ENCODE measurements at places on chromosomes 16 and 17.

DNA sequence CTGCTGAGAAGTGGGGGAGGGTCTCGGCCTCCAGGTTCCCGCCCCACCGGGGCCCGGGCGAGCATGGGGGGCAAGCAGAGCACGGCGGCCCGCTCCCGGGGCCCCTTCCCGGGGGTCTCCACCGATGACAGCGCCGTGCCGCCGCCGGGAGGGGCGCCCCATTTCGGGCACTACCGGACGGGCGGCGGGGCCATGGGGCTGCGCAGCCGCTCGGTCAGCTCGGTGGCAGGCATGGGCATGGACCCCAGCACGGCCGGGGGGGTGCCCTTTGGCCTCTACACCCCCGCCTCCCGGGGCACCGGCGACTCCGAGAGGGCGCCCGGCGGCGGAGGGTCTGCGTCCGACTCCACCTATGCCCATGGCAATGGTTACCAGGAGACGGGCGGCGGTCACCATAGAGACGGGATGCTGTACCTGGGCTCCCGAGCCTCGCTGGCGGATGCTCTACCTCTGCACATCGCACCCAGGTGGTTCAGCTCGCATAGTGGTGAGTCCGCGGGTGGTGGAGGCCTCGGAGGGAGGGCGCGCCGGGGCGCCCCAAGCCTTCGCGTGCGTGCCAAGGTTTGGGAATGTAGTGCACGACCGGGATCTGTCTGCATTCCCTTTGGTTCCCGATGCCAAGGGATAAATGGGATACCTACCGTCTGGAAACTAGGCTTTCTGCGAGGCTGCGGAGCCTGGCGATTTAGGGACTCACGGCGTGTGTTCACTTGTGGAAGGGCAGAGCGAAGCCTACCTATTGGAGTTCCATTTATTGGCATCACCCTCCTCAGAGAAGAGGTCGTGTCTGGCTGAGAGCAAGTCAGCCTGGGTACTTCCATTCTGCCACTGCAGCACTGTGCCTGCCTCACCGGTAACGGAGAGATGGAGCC, 1.0 kb downstream of the ZNRF1 start:
- DNase-seq, result peak; percentile 90

DNA sequence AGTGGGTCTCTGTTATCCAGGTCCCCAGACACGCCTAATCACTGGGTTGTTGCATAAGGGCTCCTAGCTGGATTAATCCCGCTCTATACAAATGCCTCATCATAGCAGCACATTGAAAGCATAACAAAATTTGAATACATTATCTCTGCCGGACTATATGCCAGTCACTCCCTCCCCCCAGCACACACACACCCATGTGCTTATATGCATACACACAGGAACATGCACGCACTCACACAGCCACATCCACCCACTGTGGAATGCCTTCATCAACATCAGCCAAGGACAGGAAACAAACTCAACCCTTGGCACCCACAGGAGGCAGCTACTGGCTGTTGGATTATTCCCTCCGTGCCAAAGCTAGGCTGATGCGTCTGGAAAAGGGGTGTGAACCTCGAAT, 3.5 kb upstream of the CDH13 start:
- no peak for DNase-seq

DNA sequence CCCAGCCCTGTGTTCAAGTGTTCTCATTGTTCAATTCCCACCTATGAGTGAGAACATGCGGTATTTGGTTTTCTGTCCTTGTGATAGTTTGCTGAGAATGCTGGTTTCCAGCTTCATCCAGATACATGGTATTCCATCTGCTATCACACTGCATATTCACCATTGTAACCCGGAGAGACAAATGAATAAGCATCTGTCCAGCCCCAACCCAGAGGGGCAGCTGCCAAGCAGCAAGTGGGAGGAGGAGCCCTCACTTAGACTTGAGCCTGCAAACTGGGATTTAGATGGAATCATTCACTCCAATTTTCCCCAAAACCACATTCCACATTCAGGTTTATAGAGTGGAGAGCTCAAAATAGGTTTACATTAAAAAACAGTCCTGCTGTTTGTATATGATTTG, 41.6 kb downstream of the SHISA6 start:
- DNase-seq, result no peak

DNA sequence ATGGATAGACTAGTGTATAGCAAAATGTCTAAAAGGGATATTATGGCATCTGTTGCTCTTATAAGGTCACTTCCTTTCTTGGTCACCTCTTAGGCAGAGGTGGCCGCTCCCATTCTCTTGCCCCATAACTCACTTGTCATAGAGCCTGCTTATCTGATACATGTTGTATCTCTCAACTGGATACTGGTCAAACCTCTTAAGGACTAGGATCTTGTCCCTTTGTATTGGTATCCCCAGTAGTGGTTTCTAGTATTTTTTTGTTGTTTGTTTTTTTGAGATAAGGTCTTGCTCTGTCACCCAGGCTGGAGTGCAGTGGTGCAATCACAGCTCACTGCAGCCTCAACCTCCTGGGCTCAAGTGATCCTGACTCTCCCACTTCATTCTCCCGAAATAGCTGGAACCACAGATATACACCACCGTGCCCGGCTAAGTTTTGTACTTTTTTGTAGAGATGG, 27.0 kb downstream of the ZSWIM7 start:
- DNase-seq, result no peak

- no peak for DNase-seq
Measured at GRCh38 chr16:88508868-88509748, 56.0 kb downstream of the ZFPM1 start.

GRCh38 chr17:56158344-56158743, 5.1 kb downstream of the ANKFN1 start:
- DNase-seq, result no peak

DNA sequence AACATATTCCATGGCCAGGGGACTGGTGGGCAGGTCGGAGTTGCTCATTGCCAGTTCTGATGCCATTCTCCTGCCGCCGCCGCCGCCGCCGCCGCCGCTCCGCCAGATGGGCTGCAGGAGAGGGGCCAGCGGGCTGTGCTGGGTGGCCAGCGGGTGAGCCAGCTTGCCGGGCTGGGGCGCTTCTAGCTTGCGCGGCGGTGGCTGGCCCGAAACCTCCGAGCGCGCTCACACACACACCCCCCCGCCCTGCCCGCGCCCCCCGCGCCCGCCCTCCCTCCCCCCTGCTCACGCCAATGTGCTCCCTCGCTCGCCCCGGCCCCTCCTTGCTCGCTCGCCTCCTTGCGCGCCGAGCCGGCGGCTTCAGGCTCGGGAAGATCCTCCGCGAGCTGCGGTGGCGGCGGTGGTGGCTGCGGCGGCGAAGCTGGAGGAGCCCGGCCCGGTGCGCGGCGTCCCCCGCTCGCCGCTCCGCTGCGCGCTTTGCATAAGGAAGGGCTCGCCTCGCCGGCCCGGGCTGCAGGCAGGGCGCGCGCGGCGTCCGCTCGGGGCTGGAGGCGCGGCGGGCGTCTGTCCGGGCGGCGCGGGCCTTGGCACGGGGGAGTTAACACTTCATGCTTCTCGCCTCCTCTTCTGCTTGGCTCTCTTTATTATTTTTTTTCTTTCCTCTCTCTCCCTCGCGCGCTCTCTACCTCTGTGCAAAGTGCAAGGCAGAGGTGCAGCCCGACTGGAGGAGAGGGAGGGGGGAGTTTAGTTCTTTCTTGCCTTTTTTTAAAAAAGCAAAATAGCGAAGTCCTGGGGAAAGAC, 500 bp downstream of the MAF start:
- peak; percentile 84 for DNase-seq

GRCh38 chr16:1225051-1225451, at the start of gene TPSG1:
TPSG1 (minus strand) TSS chr16:1225268; CDS start chr16:1225252, 16 bp downstream.
- DNase-seq, result no peak

GRCh38 chr17:65711671-65712276, 150.3 kb upstream of the AXIN2 start:
- DNase-seq, result no peak

DNA sequence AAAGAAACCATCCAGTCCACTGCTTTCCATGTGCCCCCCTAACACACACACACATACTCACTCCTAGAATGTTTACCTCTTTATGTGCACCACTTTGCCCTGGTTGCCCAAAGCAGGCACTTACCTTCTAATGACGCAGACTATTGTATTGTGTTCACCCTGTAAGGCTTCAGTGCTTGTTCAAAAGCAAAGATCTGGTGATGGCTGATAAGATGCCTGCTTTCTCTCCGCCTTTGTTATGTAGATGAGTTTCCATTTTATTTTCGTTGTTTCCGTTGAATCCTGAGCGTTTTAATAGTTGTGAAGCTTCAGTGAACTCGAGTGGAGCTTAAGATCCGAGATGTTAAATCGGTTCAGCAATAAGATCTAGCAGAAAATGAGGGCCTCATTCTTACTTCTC, 452.7 kb downstream of the TMEM114 start:
- DNase-seq, result no peak

GRCh38 chr17:8806926-8807550, 7.9 kb upstream of the MFSD6L start:
- DNase-seq, result peak; percentile 51

DNA sequence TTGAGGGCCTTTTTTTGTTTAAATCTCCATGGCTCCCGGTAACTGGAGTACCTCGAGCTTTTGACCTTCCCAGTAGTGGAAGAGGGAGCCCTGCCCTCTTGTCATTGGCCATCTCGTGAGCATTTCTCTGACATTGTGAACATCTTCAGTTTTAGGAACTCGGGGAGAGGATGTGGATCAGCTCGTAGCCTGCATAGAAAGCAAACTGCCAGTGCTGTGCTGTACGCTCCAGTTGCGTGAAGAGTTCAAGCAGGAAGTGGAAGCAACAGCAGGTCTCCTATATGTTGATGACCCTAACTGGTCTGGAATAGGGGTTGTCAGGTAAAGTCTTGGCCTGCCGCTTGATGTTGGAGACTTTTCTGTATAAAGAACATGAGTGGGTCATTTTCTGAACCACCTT, 24.3 kb downstream of the NTAN1 start:
- DNase-seq, result no peak

GRCh38 chr17:58310511-58311428, 17.8 kb downstream of the TSPOAP1 start:
- no peak for DNase-seq

DNA sequence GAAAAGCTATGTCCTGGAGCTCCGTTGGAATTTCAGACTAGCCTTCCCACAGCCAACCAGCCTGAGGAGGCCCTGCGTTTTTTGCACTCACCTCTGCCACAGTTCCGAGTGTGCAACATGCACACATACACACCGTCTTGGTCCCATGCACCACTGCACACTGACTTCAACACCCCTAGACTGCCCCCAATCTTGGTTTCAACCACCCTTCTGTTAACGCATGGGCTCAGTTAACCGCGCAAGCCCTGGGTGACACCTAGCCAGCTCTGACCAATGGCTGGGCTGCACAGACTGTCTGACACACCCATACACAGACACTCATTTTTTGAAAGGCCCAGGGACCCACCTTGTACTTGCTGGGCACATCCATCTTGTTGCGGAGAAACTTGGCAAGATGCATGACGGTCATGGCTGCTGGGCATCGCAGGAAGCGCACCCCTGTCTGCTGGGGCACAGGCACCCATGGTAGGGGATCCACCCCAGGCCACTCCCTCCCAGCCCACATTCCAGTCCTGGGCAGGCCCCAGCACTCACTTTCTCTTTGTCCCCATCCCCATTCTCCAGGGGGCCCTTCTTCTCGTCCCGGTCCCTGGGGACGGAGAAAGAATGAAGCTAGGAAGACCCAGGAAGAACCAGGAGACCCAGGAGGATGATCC, 8.0 kb downstream of the CISD3 start:
- no peak for DNase-seq

- no peak for DNase-seq
Measured at GRCh38 chr16:49547448-49547847, 173.8 kb downstream of the C16orf78 start.

- no peak for DNase-seq
Measured at GRCh38 chr17:14050616-14051015, 18.7 kb upstream of the COX10 start.

- peak; percentile 57 for DNase-seq
Measured at GRCh38 chr17:35766903-35767510, 6.3 kb downstream of the C17orf50 start.

- no peak for DNase-seq
Measured at GRCh38 chr17:77611791-77612502, 346.6 kb upstream of the TNRC6C start.

DNA sequence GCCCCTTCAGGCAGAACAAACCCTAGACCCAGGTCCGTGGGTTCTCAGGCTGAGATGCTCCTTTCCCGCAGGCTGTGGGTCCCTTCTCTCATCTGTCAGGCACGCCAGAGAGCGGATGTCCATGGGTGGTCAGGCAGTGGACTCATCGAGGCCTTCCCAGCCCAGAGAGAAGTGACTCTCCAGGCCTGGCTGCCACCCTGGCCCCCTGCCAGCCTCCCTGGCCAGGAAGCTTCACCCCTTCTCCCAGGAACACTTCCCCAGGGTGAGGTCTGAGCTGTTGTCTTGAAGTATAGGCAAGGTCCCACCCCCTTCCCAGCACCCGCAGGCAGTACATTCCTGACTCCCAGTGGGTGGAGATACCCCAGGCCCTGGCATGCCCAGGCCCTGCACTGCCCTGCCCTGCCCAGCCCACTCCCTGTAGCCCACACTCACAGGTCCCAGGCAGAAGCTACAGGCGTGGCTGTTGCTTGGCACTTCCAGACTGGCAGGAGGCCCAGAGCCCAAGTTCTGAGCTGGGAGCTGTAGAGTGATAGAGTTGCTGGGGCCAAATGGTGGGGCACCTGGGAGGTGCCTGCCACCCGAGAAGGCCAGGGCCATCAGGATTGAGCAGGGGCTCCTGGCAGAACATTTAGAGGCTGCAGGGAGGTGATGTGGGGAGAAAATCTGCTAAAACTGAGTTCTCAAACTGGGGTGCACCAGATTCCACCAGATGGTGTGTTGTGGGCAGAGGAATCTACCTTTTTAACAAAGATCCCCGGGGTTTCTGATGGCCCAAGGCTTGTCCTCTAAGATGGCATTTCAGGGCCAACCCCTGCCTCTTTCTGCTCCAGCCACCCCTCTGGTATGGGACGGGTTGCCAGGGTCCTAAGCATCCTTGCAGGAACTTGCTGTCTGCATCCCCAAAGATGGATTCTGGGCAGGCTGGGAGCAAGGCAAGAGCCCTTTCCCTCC, 6.7 kb downstream of the ITGA3 start:
- DNase-seq, result peak; percentile 56

- no peak for DNase-seq
Measured at GRCh38 chr17:35218915-35219314, 24.0 kb upstream of the SLFN5 start.

- no peak for DNase-seq
Measured at GRCh38 chr16:89944773-89945172, 3.8 kb upstream of the DEF8 start.

DNA sequence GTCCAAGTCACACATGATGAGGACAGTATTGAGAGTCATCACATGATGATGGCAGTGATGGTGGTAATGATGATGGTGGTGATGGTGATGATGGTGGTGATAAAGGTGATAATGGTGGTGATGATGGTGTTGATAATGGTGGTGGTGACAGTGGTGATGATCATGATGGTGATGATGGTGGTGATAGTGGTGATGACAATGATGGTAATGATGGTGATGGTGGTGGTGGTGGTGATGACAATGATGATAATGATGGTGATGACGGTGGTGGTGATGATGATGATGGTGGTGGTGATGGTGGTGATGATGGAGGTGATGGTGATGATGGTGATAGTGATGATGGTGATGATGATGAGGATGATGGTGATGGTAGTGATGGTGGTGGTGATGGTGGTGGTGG, 190.2 kb upstream of the ZNF469 start:
- no peak for DNase-seq

Measured in endodermal cell (in vitro differentiated cells).